Fibroblast of skin of back (primary cell): ENCODE measurements at places on chromosomes 4 and X.

GRCh38 chrX:317424-318067 lies 1.1 kb downstream of the GTPBP6 start:
- no peak for DNase-seq

DNA sequence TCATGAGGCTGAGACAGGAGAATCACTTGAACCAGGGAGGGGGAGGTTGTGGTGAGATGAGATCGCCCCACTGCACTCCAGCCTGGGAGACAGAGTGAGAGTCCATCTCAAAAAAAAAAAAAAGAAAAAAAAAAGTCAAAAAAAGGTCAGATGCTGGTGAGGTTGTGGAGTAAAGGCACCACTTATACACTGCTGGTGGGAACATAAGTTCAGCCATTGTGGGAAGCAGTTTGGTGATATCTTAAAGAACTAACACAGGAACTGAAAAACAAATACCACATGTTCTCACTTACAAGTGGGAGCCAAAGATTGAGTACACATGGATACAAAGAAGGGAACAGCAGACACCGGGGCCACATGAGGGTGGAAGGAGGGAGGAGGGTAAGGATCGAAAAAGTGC lies 149.0 kb downstream of the PHF8 start:
- no peak for DNase-seq

GRCh38 chrX:118847676-118848075 lies 24.1 kb downstream of the ZCCHC12 start:
- DNase-seq: peak; percentile 37

DNA sequence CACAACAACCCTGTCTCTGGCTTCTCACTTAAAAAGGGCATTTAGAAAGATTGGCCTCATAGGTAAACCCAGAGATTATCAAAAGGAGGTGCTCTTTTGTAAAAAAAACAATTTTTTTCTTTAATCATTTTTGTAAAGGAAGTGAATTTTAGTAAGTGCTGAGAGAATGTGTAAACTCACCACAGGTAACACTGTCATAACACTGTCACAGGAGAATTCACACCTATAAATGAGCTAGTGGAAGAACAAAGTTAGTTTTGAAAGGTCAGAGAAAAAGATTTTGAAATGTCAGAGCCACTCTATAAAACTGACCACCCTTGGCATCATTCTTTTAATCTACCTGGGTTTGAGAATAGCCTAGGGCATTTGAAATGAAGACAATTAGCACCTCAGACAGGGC lies 3.3 kb upstream of the SH2D1A start:
- DNase-seq: no peak

GRCh38 chr4:120557372-120557771 lies 365.2 kb downstream of the PRDM5 start:
- DNase-seq: peak; percentile 40

DNA sequence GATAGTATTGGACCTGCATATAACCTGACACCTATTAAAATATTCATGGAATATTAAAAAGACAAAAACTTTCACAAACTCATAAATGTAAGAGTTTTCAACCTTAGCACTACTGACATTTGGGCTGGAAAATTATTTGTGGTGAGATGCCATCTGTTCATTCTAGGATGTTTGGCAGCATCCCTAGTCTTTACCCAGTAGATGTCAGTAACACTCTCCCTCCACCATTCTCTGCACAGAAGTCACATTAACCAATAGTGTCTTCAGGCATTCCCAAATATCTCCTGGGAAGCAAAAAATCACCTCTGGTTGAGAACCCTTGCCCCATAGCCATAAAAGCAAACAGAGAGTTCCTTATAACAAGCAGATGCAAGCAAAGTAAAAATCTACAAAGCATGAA lies 41.4 kb upstream of the NDST4 start:
- DNase-seq: peak; percentile 23

DNA sequence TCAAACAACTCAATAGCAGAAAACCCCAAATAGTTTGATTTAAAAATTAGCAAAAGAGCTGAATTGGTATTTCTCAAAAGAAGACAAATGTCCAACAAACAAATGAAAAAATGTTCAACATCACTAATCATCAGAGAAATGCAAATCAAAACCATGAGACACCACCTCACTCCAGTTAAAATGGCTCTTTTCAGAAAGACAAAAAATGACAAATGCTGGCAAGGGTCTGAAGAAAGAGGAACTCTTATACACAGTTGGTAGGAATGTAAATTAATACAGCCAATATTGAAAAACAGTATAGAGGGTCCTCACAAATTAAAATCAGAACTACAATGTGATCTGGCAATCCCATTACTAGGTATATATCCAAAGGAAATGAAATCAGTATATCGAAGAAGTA lies 70.4 kb downstream of the FBXL5 start:
- no peak for DNase-seq

GRCh38 chr4:1285151-1285789 lies 4.4 kb upstream of the MAEA start:
- DNase-seq: no peak

DNA sequence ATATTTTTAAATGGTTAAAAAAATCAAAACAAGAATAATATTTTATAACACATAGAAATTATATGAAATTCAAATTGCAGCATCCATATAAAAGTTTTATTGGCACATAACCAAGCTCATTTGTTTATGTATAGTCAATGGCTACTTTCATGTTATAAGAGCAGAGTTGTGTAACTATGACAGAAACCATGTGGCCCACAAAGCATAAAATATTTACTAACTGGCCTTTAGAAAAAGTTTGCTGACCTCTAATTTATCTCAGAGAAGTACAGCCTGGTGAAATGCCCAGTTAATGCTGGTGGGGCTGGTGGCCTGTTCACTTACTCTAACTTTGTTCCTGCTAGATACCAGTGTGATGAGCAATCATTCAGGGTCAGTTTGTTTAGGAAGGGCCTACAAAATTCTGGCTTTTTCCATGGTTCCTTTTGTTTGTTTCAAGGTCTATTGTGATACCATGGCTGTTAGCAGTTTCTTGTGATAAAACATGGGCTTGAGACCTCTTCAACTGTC lies 104.6 kb downstream of the PPP1R2C start:
- DNase-seq: no peak

DNA sequence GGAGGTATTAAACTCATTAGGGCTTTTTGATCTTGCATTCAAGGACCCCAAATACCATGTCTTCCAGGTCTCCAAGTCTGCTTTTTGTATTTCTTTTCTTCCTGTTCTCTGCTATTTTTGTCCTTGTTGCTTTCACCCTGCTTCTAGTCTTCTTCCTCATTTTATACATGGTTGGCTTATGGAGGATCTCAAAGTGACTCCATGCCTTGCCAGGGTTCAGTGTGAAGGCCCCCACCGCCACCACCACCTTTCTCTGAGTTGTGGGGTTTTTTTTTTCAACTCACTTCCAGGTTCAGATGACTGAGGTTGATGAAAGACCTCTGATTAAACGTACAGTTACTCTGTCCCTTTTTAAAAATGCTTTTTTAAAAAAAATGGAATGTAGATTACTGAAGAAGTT lies 96.3 kb downstream of the MAML3 start:
- DNase-seq: no peak

GRCh38 chrX:3184176-3184930 lies 143.1 kb downstream of the ARSF start:
- no peak for DNase-seq

DNA sequence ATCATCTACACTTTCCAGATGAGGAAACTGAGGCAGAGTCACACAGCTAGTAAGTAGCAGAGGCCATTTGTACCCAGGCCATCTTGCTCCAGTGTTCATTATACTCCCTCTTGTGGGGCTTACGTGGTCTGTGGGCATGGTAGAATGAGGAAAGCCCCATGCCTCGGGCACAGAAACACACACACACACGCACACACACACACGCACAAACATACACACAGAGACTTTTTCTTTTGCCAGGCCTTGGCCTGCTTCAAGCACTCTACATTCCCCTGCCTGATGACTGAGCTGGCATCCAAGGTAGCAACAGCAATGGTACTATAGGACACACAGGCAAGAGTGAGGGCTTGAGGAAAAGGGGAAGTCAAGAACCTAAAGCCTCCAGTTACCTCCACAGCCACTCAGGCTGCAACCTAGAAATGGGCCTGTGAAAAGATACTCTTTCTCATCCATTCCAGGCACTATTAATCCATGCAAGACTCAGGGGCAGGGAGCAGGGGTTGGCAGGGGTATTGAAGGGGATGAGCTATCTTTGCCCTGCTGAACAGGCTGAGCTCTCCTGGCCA lies 43.6 kb downstream of the STARD8 start:
- no peak for DNase-seq

DNA sequence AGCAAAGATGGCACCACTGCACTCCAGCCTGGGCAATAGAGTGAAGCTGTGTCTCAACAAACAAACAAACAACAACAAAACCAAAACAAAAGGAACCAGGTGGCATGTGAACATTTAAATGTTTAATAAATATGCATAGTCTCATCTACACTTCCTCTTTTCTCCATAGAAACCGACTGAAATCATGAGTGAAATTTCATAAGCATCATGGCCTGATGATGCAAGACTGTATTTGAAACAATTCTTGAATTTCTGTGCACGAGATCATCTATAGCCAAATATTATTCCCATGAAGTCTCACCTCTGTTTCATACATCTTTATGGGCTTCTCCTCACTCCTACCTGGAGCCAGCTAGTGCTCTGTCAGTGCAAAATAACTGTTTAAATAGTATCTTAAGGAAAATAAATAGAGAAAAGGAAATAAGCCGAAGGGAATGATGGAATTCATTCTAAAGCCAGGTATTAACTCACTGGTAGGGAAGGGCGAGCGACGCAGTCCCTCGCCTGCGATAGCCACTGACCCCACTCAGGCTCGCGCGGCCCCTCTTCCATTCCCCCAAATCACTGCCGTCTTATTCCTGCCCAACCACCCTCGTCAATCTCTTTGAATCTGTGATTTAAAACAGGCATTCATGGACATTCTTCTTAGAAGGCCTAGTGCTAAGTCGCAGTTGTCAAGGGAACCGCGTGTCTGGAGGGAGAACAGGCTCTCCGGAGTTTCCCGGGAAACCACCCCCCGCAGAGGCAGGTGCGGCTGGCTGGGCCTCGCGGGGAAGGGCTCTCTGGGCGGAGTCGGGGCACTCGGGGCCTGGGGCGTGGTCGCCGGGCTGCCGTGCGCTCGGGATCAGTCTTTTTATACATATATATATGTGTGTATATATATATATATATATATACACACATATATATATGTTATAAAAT lies 52.4 kb upstream of the TRIM2 start:
- DNase-seq: peak; percentile 43

- no peak for DNase-seq
Measured at GRCh38 chr4:155638195-155638965, 28.3 kb upstream of the GUCY1A1 start.

- DNase-seq: peak; percentile 62
Measured at GRCh38 chr4:79466621-79467020, 58.6 kb upstream of the GK2 start.

DNA sequence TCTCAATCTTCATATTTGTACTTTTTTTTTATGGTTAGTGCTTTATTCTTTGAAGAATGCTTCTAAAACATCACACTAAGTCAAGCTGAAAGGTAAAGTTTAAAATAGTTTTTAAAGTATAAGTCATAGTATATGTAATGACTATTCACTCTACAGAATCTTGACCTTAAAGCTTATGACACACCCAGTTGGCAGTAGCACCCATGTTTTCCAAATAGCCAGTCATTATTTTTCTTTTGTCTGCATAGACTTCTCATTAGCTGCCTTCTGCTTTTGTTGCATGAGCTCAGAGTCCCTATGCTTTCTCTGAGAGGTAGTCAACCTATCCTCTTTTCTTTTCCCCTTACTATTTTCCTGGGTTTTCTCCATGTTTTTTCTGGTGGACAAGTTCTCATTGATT lies 231.5 kb downstream of the PCDH18 start:
- peak; percentile 79 for DNase-seq

GRCh38 chrX:3733043-3733430 lies 19.6 kb upstream of the PRKX start:
- DNase-seq: no peak

- peak; percentile 67 for DNase-seq
Measured at GRCh38 chr4:167032871-167033270, 201.4 kb downstream of the SPOCK3 start.

DNA sequence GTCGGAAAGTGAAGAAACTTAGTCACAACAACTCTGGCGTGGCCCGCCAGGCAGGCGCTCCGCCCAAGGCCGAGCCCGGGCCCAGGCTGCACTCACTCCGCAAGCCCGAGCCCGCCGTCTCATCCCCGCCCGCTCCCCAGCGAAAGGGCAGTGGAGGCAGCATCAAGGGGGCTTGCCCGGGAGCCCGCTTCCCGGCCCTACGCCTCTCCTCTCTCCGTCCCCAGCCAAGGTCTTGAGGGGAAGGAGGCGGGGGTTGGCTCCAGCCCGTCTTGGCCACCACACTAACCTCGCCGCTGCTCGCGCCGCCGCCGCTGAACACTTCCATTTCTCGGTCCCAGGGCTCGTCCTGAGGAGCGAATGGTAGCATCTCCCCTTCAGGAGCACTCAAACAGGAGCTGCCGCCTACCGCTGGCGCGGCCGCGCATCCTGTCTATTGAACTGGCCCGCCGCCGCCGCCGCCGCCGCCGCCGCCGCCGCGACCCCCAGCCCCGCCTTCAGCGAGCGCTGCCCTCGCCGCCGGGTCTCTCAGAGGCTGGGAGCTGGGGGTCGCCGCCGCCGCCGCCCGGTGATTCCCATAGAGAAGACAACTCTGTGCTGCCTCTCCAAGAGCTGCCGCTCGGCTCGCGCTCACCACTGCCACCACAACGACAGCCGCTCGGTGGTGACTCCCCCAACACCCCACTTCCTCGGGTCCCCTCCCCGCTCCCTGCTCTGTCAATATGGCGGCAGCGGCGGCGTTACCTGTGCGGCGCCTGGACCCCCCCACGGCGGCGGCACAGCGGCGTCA lies at the start of gene RPS6KA6:
Gene RPS6KA6, minus strand, starts transcription at position 667 of the 787 bp plus-strand sequence. Its CDS starts 300 bp downstream, at position 367.
- peak; percentile 28 for DNase-seq

- peak; percentile 30 for DNase-seq
Measured at GRCh38 chr4:120056246-120056645, 10.4 kb downstream of the MAD2L1 start.

DNA sequence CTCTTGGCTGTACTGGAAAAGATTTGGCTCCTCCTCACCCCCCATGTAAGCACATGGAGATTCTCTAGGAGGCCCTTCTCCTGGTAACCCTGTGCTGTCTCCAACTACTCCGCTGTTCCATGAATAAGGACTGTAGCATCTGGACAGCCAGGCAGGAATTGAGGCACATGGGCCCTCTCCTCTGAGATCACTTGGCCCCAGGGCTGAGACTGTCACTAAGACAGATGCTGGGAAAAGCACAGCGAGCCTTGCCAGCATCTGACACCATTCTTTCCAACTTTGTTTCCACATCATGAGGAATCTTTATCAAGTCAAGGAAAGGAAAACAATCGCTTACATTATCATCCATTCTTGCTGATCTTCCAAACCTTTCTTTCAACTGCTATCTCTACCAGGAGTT lies 222.6 kb upstream of the INTU start:
- DNase-seq: peak; percentile 2

GRCh38 chr4:106312377-106312776 lies 3.6 kb downstream of the TBCK start:
- peak; percentile 85 for DNase-seq

DNA sequence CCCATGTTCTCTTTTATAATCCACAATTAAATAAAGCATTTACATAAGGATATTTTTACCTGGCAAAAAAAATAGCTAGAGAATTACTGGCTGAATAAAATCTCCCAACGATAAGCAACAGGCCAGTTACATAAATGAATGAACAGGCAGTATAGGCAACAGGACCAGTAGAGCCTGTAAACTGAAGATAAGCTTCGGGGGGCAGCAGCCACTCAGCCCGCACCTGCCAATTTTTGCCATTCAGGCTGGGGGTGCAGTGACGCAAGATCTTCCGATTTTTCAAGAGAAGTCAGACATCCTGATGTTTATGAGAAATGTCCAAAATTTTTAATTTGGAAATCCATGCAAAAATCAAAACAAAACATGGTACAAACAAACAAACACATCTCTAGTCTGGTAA lies 49.0 kb upstream of the CDKN2AIP start:
- DNase-seq: no peak
